Suppressor macrophage treated with lipopolysaccharide for 4 hours (primary cell): ENCODE measurements at places on chromosomes 13 and 19.

DNA sequence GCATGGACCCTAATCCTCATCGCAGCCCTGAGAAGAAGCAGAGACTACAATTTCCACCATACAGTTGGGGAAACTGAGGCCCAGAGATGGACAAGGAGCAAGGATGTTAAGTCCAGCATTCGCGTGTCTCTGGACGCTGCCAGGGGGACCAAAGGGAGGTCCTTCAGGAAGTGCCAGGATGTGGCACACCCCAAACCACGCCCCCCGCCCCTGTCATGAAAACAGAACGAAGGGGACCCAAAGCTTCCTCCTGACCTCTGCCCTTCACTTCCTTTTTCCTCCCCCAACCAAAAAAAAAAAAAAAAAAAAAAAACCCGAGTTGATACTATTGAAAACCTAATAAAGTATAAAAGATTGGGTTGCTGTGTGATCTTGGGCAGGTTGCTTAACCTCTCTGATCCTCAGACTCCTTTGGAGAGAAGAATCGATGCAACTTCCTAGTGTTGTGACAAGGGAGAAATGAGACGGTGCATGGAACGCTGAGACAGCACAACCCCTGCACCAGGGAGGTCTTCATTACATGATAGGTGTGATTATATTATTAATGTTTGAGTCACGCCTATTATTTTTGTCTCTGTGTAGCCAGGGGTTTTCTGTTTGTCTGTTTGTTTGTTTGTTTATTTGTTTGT lies 2.7 kb upstream of the ZBTB7A start:
- peak; percentile 60 for DNase-seq

- no peak for DNase-seq
Measured at GRCh38 chr19:1004204-1004802, 4.1 kb downstream of the GRIN3B start.

GRCh38 chr13:30338952-30339351 lies 31.6 kb upstream of the KATNAL1 start:
- no peak for DNase-seq

DNA sequence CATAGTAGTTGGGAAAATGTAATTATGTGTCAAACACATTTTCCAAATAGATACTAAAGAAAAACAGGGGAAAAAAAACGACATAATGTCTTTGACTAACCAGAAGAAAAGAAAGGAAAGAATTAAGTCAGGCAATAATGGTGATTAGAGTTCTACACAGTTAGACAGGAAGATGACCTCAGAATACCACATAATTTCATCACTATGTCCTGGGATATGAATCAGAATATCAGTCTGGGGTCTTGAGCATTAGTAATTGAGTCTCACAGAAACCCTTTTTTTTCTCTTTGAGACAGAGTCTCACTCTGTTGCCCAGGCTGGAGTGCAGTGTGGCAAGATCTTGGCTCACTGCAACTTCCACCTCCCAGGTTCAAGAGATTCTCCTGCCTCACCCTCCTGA lies 503.4 kb downstream of the SLITRK1 start:
- no peak for DNase-seq

- no peak for DNase-seq
Measured at GRCh38 chr13:73040484-73040883, 18.3 kb upstream of the KLF5 start.

DNA sequence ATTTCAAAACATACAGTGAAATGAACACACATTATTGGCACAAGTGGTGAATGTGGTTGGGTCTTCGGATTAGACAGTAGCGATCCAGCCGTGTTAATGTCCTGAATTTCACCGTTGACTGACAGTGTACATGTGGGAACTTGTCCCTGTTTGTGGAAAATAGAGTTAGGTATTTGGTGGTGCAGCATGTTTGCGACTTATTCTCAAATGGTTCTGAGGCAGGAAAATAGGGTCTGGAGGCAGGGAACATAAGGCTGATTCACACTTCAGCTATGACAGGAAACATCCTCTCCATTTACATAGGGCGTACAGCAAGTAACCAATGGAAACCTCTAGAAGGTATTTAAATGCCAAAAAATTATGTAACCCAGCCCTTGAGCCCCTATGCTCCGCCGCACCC lies 4.2 kb downstream of the LGALS7B start:
- DNase-seq: no peak

DNA sequence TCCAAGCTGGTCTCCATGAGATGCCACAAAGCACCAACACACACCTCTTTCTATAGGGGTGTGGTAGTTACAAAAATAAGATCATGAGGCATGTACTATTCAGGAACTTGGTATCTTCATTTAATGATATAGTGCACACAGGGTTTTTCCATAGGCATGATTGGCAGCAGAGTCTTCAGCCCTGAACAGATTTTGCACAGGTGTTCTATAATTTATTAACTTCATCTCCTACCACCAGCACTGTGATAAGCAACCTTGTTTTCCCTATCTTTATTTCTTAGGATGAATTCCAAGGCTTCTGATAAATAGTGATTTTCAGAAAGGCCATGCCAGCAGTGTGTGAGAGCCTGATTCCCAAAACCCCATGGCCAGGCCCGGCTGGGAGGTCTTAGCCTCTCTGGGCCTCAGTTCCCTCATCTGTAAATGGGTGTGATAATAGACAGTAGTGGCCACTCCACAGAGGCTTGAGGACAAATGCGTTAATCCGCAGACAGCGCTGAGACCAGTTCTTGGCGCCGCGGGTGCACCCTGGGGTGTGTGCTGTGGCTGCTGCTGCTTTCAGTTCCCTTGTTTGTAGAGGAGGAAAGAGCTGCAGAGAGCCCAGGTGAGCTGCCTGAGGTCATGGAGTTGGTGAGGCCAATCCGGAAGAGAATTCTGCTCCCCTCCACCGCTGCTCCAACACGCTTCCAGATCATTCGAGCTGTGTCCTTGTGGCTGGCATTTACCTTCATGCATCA lies 33.1 kb downstream of the DHRS12 start:
- DNase-seq: no peak

GRCh38 chr19:14494910-14495671 lies 836 bp downstream of the GIPC1 start:
- no peak for DNase-seq

DNA sequence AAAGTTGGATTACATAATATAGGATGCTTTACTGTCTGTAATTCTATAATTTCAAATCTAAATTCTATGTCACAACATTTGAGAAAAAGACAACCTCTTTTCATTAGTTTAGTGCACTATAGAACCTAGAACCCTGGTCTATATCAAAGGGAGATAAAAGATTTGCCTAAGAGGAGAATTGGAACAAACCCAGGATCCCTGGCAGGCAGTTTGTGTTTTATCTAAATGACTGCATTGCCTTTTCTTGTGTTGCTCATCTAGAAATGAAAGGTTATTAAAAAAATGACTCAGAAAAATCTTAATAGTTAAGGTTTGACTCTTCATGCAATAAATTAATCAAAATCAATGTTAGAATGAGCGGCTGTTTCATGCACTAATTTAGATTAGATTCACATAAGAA lies 96.7 kb downstream of the PCDH9 start:
- DNase-seq: no peak

DNA sequence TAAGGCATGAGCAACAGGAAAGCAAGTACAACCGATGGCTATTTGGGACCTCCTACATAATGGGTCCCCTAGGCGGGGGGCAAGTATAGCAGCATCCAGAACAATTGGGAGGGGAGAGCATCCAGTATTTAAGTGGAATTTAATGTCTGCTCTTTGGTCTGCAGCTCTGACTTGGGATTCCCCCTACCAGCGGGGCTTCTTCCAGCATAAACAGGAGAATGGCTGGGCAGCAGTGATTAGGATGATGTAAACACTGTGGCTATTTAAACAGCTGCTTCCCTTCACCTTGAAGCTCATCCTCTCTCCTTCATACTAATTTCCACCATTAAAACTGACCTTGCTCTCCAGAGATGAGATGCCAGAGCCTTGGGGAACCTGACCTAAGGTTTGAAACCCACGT lies 73.9 kb upstream of the OXGR1 start:
- DNase-seq: no peak

- DNase-seq: no peak
Measured at GRCh38 chr13:98824376-98825160, 72.1 kb upstream of the SLC15A1 start.

- DNase-seq: no peak
Measured at GRCh38 chr19:53079313-53079924, 23.8 kb downstream of the ZNF160 start.

DNA sequence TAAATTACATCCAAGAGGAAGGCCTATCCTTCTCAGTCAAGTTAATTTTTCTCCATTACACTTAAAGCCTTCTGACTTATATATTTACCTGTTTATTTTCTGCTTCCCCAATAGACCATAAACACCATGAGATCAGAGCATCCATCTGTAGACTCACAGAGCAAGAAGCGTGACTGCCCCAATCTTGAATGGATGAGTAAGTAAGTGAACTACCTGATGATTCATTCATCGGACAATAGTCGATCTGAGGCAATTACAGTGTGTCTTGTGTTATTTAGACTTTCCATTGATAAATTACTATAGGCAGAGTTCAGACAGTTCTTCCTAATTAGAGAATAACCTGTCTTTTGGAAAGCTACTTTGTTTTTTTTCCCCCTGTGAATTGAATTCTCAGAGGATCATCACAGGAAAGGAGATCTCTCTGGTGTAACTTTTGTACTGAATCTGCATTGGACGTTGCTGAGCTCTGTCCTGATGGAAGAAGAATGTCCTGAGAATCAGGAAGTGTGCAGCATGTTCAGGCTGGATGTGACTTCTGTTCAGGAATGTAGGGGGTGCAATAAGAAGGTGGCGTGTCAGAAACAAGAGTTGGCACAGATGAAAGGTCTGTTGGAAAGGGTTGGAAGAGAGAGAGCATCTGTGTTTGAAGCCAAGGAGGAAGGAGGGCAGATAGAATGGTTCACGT lies 367.0 kb downstream of the NALCN start:
- no peak for DNase-seq

GRCh38 chr13:21427741-21428140 lies 31.4 kb downstream of the ZDHHC20 start:
- DNase-seq: no peak

DNA sequence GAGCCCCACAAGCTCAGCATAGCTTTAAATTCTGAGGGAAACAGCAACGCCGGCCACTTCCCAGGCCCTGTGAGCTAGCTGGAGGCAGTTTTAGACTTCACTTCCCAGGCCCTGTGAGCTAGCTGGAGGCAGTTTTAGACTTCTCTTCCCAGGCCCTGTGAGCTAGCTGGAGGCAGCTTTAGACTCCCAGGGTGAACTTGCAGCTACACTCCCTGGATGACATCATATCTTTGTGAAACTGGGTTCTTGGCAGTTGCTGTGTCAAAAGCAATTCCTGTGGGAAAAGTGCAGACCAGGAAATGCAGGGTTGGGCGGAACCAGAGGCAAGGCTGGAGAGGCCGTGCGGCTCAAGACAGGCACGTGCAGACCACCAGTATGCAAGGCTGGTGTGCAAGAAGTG lies 12.7 kb downstream of the SOX1 start:
- DNase-seq: no peak

DNA sequence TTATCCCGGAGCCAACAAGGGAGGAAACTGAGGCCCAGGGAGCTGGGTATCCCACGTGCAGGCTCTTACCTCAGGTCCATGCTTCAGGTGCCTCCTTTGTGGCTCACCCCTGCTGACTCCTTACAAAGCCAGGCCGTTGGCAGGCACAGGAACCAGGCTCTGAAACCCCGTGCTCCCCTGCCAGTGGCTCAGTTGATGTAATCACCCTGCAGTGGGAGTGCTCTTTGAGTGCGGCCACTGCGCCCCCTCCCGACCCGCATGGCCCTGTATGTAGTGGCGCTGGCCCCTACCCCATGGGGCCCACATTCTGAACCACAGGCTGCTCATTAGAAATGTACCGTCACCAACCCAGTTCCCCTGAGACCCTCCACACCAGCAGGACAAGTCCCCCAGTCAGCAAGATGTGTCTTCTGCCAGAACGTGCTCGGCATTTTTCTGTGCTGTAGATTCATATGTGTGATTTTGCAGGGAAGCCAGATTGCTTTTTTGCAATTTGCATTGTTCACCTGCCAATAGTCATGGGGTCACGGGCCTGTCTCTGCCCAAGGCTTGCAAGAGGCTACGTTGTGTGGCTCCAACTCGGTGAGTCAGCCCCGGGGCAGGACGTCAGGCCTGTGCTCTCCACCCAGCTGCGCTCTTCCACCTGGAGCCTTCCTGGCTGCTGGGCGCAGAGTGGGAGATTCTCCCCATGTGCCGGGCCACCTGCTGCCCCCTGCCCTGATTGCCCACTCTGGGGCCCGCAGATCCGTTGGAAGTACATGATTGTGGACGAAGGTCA lies 60.3 kb downstream of the SMARCA4 start:
- DNase-seq: no peak

- no peak for DNase-seq
Measured at GRCh38 chr19:282501-282900, 8.7 kb downstream of the PLPP2 start.

DNA sequence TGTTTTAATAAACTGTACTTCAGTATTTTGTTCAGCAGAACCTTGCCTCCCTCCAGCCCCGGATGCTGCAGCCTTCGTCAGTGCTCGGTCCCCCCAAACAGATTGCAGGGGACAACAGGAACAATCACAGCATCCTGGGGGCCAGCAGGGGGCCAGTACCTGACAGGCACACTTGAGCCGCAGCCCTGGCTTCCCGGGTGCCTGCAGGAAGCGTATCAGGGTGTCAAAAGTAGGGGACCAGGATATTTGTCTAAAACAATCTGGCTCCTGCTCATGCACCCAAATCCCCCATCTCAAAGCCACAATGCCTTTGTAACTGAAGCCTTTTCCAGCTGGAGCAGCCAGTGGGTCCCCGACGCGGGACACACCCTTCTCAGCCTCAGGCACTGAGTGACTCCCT lies 167.5 kb upstream of the TSHZ3 start:
- no peak for DNase-seq

DNA sequence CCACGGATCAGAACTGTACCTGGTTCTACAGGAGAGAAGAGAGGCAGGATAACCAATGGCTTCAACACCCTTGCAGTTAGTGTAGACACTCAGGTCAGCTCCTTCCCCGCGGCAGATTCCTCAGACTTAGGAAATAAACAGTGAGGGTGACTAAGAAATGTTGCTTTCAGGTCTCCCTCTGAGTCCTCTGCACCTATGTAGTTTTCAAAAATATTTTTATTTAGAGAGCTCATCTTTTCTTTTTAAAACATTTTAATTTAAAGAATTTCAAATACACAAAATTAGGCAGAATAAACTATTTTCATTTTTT lies 195.2 kb downstream of the KLF12 start:
- no peak for DNase-seq

GRCh38 chr19:47241919-47242577 lies 11.0 kb upstream of the BBC3 start:
- DNase-seq: no peak

DNA sequence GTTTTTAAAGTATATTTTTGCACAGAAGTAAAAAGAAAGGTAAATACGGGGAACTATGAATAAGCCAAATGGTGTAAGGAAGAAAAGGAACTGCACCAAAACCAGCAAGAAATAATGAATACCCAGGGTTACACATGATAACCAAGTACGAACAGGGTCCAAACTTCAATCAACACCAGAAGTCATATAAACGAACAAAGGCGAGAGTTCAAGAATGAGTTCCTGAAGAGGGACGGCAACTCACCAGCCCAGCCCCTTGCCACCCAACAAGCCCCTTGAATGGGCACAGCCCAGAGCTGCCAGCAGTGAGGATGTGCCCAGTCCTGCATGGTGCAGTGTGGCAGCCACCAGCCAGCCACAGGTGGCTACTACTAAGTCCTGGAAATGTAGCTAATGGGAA lies 132.1 kb downstream of the RNF17 start:
- DNase-seq: no peak
